Left renal pelvis (tissue), 4 donors: ENCODE measurements at places on chromosomes 4 and X. TPM values are rescaled to one million over a fixed set of nuclear protein-coding genes. Genes with fewer than 3 reads are reported as not detected.

ATP8A1 gene
- polyA plus RNA-seq: 13.6 TPM

DNA sequence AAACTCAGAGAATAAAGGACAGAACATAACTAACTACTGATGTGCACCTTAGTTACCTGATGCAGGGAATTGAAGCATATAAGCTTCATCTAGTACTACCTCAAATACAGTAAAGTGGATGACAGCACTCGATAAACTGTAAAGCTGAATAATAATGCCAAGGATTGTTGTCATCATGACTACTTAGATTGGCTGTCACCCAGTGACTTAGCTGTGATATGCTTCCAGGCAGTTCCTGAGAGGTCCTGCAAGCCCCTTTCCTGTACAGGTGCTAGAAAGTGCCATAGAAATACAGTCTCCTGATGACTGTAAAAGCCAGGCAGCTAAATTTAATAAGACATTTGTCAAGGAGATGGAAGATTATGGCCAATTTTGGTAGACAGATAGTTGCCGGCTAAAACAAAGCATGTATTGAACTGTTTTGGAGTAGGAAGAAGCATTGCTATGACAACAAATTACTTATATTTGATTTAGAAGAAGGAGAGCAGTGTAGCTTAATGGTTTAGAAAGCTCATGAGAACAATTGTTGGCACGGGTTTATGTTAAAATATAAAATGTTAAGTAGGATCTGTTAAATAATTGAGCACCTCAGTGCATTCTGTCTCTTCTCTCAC, 29.7 kb downstream of the TMEM164 start:
- no peak for DNase-seq

- no peak for DNase-seq
Measured at GRCh38 chr4:64796581-64796980, 387.3 kb upstream of the TECRL start.

DNA sequence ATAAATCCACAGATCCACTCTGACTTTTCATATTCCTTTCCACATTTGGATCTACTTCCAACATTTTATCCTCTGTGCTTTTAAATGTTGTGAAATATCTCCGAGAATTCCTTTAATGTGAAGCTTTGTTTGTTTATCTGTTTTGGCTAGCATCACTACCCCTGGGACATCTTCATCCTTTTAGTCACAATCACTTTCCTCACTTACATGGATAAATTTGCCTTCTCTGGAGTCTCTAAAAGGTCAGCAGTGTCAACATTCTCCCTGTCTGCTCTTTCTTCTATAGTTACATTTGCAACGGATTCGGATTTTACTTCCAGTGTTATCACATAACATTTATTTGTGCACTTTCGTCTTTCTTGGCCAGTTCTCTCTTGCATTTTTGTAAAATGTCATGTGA, 34.2 kb upstream of the LRAT start:
- no peak for DNase-seq

DNA sequence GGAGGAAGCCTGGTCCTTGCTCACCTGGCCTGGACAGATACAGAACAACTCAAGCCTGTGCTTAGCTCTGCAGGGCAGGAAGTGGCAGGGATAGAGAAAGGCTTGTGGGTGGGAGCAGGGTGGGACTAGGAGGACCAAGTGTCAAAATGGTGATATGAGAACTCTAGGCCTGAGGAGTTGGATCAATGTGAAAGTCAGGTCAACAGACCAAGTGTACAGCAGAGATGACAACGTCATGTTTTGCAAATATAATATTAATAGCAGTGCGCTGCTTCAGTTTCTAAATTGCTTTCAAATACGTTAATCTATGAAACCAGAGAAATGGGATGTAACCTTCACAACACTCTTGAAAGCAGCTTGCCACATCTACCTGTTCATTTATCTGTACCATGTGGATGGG, 114.2 kb upstream of the MAP3K15 start:
- no peak for DNase-seq

DNA sequence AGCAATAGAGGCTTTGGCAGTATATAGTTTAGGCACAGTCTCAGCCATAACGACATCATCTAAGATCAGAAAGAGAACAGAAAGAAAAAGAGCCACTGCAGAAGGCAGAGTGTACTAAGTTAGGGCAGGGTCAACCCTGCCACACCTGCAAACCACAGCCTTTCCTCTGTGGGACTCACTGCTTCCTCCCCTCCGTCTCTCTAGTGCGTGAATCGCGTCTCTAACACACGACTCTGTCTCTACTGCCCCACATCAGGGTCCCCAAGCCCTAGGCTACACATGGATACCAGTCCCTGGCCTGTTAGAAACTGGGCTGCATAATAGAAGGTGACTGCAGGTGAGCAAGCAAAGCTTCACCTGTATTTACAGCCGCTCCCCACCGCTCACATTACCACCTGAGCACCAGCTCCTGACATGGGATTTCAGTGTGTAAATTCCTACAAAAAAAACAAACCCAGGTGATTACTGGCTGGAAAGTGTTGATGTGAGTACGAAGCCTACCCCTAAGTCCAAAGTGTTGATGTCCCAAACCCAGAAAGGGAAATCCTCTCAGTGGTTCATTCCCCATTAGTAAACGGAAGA, 128.9 kb downstream of the PRKX start:
- DNase-seq: no peak

FRMPD3 gene
- 0.33 TPM for polyA plus RNA-seq

GRCh38 chrX:133214301-133214700, 3.9 kb downstream of the TFDP3 start:
- DNase-seq: no peak

DNA sequence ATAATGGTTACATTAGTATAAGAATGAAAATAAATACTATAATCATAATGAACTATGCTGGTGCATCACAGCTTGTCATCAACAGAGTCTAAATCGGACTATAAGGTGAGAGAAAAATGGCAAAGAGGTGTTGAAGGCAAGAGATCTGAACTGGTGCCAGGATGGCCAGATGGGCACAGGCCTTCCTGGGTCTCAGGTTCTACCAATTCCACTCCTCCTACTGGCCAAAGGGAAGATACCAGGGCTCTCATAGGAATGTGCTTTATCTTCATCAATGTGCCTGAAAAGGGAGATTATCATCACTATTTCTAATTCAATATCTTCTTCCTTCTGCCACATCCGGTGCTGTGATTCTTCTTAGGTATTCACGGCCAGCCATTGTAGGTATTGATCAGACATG, 107.6 kb downstream of the GASK1B start:
- DNase-seq: no peak

SSX3 gene
- not detected for polyA plus RNA-seq

DNA sequence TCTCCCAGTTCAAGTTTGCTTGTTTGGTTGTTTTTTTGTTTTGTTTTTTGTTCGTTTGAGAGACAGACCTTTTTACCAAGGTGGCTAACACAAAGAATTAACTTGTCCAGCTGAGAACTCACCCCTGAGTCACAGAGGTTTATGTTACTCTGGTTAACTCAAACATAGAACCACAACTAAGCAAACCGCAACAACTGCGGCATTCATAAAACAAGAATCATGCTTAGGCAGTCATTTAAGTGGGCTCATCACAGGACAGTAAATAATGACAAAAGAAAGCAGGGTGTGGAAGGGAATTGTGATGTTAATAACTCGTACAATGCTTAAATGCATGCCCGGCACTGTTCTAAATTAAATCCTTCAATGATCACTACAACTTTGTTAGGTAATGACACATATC, 24.7 kb upstream of the IL13RA1 start:
- DNase-seq: no peak

HMX1 gene
- 0.09 TPM for polyA plus RNA-seq

DNA sequence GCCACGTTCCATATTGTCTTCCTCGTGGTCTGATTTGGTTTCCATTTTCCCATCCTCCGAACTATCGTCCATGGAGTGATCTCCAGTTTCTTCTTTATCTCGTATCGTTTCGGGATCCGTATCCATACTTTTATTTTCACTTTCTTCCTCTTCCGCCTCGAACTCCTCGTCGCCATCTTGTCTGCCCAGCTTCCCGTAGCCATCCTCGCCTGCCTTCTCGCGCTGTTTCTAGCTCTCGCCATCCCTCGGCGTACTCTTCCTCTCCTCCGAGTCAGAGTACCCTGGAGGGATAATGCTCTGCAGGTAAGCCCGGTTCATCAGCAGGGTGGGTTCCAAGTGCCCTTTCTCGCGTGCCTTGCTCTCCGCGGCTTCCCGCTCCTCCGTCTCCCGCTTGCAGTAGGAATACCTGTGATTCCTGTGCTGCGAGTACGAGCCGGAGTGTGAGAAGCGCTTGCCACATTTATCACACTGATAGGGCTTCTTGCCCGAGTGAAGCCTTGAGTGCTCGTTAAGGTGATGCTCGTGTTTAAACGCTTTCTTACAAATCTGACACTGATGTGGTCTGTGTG, 134.5 kb upstream of the TAPT1 start:
- no peak for DNase-seq

DNA sequence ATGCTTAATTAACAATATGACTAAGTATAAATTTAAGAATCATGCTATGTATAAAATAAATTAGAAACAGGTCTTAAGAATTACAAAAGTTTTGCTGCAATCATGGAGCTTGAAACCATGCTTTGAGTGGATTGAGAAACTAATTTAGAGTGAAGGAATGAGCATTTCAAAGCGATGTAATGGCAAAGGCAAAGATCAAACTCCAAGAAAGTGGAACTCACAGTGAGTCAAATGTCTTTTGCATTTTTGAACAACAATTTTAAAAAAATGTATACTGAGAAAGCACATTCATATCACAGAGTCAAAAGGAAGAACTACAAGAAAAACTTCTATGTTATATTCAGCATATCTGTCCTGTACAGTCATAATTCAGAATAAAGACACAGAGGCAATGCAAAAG, 6.6 kb downstream of the GPRIN3 start:
- no peak for DNase-seq

DNA sequence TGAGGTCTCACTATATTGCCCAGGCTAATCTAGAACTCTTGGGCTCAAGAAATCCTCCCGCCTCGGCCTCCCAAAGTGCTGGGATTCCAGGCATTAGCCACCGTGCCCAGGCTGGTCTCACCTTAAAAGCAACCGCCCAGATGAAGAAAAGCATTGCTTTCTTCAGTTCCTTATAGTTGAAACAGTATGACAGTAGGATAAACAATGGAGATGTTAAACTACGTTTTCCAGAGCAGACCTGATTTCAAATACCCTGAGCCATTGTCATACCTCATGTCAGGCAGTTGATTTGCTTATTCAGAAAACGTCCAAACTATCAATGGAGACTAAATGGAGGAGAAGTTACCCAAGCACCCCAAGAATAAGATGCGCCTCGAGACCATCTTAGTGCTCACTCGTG, 26.3 kb upstream of the TMEM131L start:
- no peak for DNase-seq

SH2D1A gene
- 0.15 TPM for polyA plus RNA-seq

- no peak for DNase-seq
Measured at GRCh38 chrX:150489359-150490015, 78.9 kb upstream of the MTM1 start.

- no peak for DNase-seq
Measured at GRCh38 chr4:104365618-104366017, 129.1 kb downstream of the CXXC4 start.

DNA sequence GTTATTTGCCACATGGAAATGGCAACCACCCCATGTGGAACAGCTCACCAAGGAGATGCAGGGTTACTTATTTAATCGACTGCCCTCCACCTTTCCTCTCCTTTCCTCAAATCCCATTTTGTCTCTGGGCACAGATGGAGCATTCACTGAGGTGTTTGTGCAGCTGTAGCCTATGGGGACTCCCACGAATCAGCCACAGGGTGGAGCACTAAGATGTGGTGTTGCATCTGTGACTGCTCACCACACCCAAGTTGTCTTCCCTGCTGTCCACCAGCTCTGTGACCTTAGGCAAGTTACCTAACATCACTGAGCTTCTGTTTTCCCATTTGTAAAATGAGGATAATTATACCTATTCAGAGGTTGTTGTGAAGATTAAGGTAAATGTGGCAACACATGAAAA, 252.4 kb upstream of the CPEB2 start:
- DNase-seq: no peak

GRCh38 chr4:121277194-121278105, 103.4 kb downstream of the QRFPR start:
- DNase-seq: no peak

DNA sequence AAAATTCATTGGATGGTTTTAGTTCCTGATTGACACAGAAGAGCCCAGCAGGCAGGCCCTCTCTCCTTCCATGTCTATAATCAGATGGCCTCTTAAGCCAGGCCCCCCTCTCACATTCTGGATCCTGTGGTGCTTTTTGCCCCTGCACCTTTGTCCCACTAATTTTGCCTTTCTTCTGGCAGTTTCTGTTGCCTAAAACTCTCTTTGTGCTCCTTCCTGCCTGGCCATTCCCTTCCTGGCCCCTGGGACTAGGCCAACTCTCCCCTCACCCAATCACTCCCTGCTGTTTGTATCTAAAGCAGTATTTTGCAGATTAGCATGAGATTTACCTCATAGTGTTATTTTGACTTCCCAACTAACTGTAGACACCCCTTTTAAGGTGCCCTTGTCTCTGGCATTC, 42.7 kb upstream of the DDX3X start:
- DNase-seq: no peak

CT45A5 gene
- polyA plus RNA-seq: not detected

DNA sequence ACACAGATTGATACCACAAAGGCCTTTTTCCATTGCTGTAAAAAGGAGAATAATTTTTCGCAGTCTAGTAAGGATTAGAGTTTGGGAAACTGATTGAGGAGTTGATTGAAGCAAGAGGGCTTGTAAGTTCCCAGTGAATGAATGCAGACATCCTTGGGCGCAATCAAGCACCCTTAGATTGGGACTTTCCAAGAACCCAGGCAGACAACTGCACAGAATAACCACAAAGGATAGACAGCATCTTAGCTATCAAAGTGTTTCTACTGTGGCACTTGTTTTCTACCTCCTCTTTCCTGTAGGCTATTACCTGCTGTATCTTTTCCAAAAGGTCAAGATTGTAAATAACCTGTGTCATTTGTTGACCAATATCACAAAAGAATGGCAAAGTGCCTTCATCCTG, 2.6 kb downstream of the COX18 start:
- DNase-seq: no peak

- DNase-seq: no peak
Measured at GRCh38 chr4:100823066-100823992, 305.5 kb upstream of the EMCN start.

DNA sequence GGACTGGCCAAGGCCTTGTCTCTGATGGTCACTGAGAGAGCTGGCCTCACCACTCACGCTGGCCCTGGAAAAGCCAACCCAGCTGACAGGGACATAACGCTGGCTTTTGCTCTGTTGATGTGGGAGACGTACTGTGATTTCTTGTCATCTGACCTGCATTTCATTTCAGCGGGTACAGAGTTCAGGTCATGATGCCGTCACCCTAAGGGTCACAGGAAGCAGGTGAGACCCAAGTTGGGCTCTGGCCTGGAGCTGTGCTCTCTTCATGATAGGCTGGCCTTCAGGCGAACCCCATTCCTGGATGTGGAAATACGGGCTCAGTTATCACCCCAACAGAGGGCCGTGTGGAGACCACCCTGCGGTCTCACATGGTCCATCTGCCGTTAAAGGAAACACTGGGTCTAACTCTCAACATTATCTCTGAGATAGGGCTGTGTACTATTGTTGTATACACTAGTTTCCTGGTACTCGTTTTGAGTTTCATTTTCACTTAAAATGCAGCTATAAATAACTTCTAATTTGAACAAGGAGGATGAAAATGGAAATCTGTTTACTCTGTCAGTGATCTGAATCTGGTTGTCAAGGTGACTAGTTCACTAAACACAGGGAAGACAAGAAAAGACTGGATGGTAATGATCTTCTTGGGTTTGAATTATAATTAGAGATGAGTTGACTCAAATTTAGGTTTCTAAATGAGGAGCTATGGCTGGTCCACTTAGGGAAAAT, 89.1 kb downstream of the TBC1D9 start:
- DNase-seq: no peak
